ENCODE measurements at places on chromosomes 11 and 22.
A peak's percentile ranks its signal among the peaks of the same experiment; 100 is the strongest.

DNA sequence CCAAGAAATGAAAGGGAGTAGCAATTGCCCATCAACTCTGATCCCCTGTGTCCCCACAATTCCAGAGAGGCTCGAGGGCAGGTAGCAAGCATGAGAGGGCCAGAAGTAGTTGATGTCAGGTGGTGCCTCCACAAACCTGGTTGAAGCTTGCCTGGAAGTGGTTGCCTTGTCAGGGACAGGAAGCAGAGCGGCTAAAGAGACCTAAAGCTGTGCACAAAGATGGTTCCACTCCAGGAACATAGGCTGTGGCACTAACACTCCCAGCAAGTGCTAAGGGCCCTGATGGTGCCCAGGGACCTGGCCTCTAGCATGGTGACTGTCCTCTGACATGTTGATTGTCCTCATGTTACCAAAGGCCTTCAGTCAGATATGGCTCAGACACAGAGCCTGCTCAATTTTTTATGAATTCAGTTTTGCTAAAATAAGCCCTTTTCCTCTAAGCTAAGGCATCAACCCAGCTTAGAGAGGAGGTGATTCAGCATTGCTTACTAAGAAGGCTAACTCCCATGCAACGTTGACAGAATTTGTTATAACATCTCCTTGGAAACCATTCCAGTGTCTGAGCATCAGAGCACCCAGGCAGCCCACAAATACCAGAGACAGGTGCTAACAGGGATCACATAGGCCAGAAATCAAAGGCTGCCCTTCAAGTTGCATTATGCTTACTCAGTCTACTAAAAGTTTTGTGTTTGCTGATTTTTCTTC, 196.3 kb upstream of the ARHGAP20 start:
- DNase-seq = peak; percentile 74

GRCh38 chr22:48851933-48852549, 975.6 kb downstream of the BRD1 start:
- no peak for DNase-seq

DNA sequence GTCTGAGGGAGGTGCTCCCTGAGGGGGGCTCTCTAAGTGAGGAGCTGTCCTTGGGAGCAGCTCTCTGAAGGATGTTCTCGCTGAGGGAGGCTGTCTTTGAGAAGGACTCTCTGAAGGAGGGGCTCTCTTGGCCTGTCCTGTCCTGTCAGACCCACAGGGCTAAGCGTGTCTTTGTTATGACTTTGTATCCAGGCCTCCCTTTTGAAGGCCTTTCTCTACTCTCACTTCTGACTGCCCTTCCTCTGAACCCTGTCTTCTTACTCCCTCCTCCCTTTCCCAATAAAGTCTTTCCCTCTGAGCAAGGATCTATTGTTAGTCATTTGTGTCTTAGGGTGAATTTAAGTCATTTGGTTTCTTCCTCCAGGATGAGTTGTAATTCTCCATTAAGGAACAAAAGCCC, 330.1 kb upstream of the PLET1 start:
- DNase-seq = peak; percentile 50

DNA sequence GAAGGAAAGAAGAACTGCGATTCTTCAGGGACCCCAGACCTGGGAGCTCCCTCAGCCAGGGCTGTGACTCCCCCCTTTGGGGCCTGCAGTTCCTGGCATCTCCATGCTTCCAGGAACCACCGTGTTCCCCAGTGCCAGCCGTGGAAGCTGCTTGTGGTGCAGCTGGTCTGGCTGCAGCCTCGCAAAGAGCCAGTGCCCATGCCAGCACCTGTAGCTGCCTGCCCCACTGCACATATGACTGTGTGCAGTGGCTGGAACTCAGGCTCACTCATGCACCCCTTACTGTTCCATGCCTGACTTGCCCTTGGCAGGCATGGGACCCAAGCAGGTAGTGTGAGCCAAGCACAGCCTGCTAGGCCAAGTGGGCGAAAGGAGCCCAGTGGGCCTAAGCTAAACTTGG, 401.3 kb downstream of the LRRC4C start:
- no peak for DNase-seq

DNA sequence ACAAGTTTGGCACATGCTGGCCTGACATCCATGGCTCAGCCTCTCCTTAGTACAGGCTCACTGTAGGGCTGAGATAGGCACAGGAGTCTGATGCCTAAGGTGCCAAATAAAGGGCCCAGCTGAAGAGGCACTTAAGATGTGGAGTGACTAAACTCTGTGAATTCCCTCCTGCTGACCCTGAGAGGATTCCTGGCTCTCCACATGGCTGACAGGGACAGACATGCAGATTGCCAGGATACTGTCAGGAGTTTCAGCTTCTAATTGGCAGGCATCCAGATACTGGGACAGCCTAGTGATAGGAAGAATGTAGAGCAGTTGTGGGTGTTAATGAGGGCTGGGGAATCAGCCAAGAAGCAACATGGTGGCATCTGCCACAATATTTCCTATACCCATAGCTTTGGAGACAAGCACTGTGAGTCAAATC, 558.7 kb downstream of the INSC start:
- DNase-seq = no peak

- DNase-seq = no peak
These were observed 41.2 kb downstream of the OR2AT4 start for GRCh38 chr11:75055511-75055910.

DNA sequence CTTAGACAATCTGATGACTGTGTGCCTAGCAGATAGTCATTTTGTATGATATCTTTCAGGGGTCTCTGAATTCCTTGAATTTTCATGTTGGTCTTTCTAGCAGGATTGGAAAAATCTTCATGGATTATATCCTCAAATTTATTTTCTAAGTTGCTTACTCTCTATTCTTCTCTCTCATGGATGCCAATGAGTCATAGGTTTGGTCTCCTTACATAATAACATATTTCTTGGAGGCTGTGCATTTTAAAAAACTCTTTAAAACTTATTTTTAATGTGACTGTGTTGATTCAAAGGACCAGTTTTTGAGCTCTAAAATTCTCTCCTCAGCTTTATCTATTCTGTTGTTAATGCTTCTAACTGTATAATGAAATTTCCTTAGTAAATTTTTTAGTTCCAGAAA, 198.7 kb downstream of the AASDHPPT start:
- peak; percentile 48 for DNase-seq

DNA sequence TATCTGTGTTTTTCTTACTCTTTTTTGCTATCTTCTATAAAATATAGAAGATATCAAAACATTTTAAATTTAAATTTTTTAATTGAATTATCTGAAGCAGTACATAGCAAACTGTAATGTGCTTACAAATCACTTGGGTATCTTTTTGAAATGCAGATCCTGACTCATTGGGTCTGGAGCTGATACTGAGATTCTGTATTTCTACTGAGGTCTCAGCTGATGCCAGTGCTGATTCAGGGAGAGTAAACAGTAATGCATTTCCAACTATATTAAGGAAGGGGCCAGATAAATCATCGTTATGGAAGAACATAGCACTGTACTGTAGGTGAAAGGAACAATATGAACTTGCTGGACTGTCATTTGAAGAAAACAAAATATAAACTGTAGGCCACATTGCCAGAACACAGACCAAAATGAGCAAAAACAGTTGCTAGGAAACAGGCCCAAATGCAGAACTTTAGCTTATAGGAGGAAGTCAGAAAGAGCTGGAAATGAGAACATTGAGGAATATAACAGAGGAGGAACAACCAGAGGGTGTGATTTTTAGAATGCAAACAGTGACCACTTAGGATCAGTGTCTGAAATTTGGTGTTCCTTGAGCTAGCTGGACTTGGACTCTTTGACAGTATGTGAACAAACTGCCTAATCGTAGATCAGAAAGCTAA, 3.3 kb downstream of the ARL14EP start:
- no peak for DNase-seq

DNA sequence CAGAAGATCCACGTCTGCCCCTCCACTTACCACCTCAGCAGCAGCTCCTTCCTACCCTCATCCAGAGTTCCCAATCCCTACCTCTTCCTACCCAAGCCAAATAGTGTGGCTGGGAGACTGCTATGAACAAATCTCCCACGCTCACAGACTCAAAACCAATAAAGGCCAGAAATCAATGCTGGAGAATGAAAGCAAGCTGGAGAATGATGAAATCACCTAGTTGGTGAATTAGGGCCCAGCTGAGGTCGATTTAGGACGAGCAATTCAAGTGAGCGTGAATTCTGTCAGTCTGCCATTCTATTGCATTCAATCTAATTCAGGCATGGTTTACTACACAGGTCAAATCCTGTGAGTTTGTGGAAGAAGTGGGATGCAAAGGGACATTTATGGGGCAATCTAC, 22.5 kb downstream of the COMMD9 start:
- no peak for DNase-seq

DNA sequence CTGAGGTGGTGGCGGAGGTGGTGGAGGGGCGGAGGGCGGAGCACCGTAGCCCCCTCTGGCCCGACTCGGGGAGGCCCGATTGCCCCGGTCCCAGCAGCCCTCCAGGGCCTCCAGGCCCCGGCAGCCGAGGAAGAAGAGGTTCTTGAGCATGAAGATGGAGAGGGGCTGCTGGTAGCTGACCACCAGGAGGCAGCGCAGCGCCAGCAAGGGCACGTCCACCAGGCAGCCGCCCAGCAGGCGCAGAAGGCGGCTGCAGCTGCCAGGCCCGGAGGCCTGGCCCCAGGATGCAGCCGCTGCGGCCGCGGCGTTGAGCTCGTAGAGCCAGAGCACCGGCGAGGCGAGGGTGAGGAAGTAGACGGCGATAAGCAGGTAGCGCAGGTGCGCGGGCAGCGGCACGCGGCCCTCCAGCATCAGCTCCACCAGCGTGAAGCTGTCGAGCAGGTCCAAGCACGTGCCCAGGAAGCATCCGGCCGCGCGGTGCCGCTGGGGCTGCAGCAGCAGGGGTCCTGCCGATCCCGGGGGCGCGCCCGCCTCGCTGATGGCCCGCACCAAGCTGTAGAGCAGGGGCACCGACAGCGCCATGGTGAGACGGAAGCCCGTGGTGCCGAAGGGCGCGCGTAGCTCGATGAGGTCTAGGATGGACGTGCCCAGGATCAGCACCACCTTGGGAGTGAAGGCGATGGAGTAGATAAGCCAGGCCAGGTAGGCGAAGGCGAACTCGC, 1.5 kb downstream of the TMEM121B start:
- no peak for DNase-seq

- no peak for DNase-seq
These were observed 48.6 kb downstream of the SESN3 start for GRCh38 chr11:95182397-95182796.

DNA sequence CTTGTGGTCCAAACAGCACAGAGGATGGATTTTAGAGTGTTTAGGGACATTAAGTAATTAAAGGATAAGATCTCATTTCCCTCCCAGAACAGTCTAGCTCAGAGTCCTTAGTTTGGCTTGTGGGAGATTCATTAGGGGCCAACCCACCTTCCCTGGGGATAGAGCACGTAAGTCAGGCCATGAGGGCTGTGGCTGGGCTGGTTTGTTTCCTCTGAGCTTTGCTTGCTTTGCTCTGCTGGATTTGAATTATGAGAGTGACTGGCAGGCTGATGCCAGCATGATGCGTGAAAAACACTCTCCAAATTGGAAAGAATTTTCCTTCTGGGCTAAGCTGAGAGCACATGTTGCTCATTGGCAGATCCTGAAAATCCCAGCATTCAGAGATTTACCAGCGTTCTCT, 84.7 kb upstream of the HEPHL1 start:
- no peak for DNase-seq

- DNase-seq = no peak
These were observed 79.1 kb upstream of the TIMP3 start for GRCh38 chr22:32722441-32722840.

DNA sequence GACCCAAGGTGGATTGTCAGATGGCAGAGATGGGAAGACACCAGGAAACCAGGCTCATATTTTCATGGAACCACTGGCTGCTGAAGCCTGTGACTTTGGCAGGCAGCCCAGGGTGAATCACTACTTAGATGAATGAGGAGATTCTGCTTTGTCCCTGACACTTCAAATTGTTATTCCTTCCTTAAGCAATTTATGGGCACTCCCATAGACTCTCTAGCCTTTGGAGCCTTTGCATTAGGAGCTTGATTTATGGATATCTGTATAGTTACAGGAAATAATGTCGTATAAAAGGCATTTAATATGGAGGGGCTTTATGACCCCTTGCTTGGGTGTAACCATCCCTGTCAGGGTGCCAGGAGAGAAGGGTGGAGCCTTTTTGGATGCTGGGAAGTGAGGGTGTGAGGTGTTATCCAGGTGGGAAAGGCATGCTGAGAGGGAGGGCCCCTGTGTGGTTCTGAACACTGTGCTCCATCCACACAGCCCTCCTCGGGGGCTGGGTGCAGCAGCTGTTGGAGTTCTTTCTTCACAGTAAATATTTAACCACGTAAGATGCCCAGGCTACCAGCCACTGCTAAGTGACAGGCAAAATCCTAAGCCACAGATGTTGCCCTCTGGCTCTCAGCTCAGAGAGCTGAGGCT, 35.3 kb downstream of the IL18 start:
- peak; percentile 66 for DNase-seq

GRCh38 chr11:15101072-15101709, 13.5 kb upstream of the INSC start:
- peak; percentile 81 for DNase-seq

DNA sequence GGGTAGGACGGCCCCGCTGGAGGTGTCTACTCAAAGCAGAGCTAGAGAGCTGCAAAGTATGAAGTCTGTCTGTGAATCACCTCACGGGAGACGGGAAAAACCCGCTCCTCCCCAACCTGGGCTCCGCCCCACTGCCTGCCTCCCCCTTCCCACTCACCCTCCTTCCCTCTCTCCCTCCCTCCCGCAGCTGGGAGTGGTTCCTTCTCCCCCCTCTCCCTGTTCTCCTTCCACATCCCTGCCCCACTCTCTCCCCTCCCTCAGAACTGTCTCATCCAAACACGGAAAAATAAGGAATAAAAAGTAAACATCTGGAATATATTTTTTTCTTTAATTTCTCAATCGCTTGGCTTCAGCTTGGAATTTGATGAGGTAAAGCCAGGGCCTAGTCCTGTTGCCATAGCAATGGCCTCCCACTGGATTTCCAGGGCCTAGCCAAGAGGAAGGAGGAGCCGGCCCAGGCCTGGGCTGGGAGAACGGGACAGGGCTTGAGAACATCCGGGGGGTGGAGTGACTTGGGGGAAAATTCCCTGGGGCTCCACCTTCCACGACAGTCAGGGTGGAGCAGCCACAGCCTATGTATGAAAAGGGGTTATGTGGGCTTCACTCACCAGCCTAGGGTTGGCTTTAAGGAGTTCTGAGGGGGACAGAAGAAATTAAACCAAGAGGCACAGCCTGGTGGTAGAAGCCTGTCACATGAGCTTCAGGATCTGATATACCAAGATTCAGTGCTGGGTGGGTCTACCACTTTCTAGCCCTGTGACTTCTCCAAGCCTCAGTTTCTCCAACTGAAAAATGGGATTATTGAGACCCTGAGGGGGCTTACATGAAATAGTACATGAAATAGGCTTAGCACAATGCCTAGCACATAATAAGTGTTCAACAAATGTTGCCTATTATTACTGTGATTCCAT, 2.2 kb downstream of the TNKS1BP1 start:
- peak; percentile 99 for DNase-seq

DNA sequence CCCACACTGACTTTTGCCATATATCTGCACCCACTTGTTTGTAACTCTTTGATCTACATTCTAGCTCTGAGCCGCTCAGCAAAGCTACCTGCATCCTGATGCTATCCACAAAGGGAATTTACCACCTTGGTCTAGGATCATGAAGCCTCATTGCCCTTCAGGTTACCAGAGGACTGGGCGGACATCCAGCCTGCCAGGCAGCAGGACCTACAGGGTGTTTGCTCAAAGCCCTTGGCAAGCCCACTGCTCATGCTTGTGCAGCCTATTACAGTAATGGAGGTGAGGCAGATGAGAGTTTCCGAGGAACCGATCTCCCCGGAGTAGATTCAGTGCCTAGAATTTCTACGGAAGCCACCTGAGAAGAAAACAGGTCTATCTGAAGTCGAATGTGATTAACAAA, 417.2 kb downstream of the OPCML start:
- no peak for DNase-seq

- DNase-seq = peak; percentile 99
These were observed 52.1 kb downstream of the LHFPL7 start for GRCh38 chr22:24894220-24894975.

GRCh38 chr11:86952221-86952875, 2.8 kb downstream of the FZD4 start:
- peak; percentile 56 for DNase-seq
